Activated B cell treated with CpG ODN at 0.5 μM for 24 hours (primary cell): ENCODE measurements at places on chromosomes 7 and 10. TPM values are rescaled to one million over a fixed set of nuclear protein-coding genes. Genes with fewer than 3 reads are reported as not detected.

- no peak for DNase-seq
- no peaks in the 10 kb centered on the region for H3K36me3 ChIP-seq
- no peaks in the 10 kb centered on the region for H3K4me1 ChIP-seq
- no peak overlapping the region for H3K4me3 ChIP-seq
- H3K27ac ChIP-seq = no peak overlapping the region
- no peaks in the 10 kb centered on the region for H3K27me3 ChIP-seq
Observed at GRCh38 chr10:35758076-35758475, 116.0 kb upstream of the FZD8 start.

The LRRC61 gene
- 10.7 and 11.0 TPM in 2 replicates for total RNA-seq

DNA sequence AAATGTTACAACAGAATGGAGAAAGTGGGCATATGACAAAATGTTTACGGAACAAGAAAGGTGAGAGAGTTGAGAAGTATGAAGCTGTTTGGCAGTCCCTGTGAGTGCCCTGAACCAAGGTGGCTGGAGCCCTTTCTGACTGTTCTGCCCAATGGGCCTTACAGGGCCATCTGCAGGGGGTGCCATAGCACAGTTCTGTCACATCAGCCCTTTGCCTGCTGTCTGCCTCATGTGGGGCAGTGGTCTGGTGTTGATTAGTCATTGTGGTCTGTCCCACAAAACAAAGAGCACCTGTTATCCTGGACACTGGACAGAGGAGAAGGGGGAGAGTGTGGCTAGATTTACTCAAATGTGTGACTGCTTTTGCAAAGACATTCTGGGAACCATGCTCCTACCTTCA lies 51.5 kb upstream of the OSBPL3 start:
- no peak overlapping the region for H3K4me3 ChIP-seq
- DNase-seq = no peak
- H3K27ac ChIP-seq = no peak overlapping the region
- peaks cover 10% of the 10 kb centered on the region for H3K4me1 ChIP-seq

The DUSP5 gene
- total RNA-seq = 26.1 and 28.6 TPM in 2 replicates

The FAM171A1 gene
- total RNA-seq = 0.05 TPM in 1 of 2 replicates, not detected in the other
